Central memory CD8-positive, alpha-beta T cell (primary cell): ENCODE measurements at places on chromosomes 5 and 9.

GRCh38 chr5:7897014-7897600 is 28.2 kb downstream of the MTRR start:
- no peak for DNase-seq

DNA sequence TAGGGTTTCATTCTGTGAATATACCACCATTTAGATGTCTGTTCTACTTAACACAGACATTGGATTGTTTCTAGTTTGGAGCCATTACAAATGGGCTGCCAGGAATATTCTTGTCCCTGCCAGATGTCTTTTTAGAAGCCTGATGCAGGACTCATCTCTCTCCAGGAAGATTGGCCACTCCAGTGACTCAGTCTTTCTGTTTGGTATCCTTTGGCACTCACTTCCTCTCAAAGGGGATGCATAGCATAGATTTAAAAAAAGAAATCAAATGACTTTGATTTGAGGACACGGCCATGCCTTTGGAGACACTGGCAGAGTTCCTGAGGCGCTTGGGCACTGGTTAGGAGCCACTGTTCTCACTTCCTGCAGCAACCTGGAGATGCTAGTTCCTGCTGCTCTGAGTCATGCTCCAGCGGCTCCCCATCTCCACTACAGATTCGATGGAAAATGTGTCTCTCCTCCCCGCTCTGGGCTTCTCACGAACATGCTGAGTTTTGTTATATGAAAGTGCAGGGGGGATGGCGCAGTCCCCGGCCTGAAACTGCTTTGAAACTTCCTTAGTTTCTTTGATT is 3.5 kb upstream of the ZNF366 start:
- no peak for DNase-seq

- DNase-seq, result no peak
Observed at GRCh38 chr5:144230806-144231205, 60.1 kb downstream of the KCTD16 start.

DNA sequence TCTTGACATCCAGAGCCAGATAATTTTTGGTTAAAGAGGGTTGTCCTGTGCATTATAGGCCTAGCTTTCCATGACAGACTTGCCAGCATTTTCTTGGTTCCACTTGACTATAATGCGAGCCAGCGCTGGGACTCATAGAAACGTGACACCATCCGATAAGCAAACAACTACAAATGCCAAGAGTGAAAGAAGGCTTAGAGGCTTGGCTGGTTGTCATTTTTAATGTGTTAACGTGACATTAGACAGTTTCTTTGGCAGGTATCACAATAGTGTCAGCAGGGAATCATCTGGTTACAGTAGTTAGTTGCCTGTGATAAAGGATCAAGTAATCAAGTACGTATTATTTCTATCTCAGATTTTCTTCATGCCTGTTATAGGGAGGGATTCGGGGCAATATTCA is 20.0 kb upstream of the LIFR start:
- DNase-seq, result no peak
